ENCODE measurements at places on chromosomes 4 and X. TPM values are rescaled to one million over a fixed set of nuclear protein-coding genes. Genes with fewer than 3 reads are reported as not detected.

DNA sequence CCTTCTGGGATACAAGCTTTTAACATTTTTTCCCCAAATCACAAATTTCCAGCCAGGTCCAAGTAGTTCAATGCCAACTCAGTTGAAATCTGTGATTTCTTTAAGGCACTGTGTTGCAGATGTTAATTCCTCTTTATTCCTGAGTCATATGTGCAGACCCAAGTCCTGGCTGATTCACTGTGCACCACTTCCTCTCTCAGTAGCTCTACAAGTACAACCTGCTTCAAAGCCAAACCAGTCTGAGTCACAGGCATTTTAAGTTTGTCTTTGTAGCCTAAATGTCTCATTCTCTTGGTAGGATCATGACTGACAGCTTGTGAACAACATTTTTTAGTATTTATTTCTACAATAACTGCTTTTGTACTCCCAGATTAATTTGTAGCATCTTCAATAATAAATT, 165.6 kb upstream of the S100G start:
- H3K4me1 ChIP-seq, result no peaks in the 10 kb centered on the region
- no peaks in the 10 kb centered on the region for H3K36me3 ChIP-seq
- H3K27ac ChIP-seq, result no peak overlapping the region

- H3K4me1 ChIP-seq, result no peaks in the 10 kb centered on the region
- H3K27me3 ChIP-seq, result no peaks in the 10 kb centered on the region
- no peak for DNase-seq
- H3K4me3 ChIP-seq, result no peak overlapping the region
Observed at GRCh38 chr4:82479562-82479961, 49.2 kb downstream of the ENOPH1 start.

DNA sequence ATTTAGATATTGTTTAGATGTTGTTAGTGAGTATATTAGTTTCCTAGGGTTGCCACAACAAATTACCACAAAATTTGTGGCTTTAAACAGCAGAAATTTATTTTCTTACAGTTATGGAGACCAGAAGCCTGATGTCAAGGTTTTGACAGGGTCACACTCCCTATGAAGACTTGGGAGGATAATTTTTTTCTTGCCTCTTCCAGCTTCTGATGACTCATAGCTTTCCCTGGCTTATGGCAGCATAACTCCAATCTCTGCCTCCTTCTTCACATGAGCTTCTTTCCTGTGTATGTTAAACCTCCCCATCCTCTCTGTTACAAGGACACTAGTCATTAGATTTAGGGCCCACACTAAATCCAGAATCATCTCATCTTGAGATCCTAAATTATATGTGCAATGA, 20.9 kb upstream of the RAB40A start:
- H3K27me3 ChIP-seq, result no peaks in the 10 kb centered on the region
- no peak for DNase-seq
- H3K27ac ChIP-seq, result no peak overlapping the region
- no peak overlapping the region for H3K4me3 ChIP-seq
- H3K4me1 ChIP-seq, result no peaks in the 10 kb centered on the region
- no peaks in the 10 kb centered on the region for H3K36me3 ChIP-seq

GRCh38 chr4:4677556-4678522, 136.0 kb upstream of the STX18 start:
- no peaks in the 10 kb centered on the region for H3K27me3 ChIP-seq
- DNase-seq, result no peak
- no peaks in the 10 kb centered on the region for H3K4me1 ChIP-seq
- no peak overlapping the region for H3K27ac ChIP-seq

DNA sequence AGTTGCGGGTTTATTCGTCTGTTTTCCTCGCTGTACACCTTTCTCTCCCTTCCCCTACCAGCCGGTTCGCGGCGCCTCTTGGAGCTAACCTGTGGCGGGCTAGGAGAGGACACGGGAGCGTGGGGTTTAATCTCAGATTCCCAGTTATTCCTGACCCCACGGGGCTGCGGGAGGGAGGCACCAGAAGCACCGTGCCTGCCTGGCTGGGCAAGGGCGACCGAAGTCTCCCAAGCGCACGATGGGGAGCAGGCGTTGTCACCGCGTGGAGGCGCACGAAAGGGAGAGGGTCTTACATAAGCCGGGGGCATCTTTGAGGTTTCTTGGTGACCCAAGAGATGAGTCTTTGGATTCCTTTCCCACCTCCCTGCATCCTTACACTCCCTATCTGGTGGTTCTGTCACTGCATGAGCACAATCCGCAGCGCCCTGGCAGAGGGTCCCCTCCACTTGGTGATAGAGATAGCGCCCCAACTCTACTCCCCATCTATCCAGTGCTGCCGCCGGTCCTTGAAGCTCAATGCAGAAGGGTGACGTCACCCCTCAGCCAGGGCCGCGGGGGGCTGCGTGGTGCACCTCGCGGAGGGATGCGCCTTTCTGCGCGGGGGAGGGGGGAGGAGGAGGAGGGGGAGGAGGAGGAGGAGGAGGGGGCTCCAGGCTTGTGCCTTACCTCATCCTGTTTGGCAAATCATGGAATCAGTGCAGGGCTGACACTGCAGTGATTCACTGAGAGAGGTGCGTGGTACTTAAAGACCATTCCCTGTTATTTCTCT, 793 bp downstream of the TSPAN7 start:
- peak overlapping the region; percentile 53 for H3K4me3 ChIP-seq
- no peaks in the 10 kb centered on the region for H3K4me1 ChIP-seq
- H3K36me3 ChIP-seq, result no peaks in the 10 kb centered on the region
- no peaks in the 10 kb centered on the region for H3K27me3 ChIP-seq

GRCh38 chr4:8545439-8545765, 34.8 kb upstream of the GPR78 start:
- no peaks in the 10 kb centered on the region for H3K27me3 ChIP-seq
- H3K4me3 ChIP-seq, result no peak overlapping the region
- no peak for DNase-seq
- H3K27ac ChIP-seq, result no peak overlapping the region
- H3K36me3 ChIP-seq, result no peaks in the 10 kb centered on the region

MAGEB1 gene
- not detected for total RNA-seq

- DNase-seq, result no peak
- no peaks in the 10 kb centered on the region for H3K4me1 ChIP-seq
- H3K27me3 ChIP-seq, result no peaks in the 10 kb centered on the region
- no peak overlapping the region for H3K27ac ChIP-seq
Observed at GRCh38 chr4:183241322-183241640, 78.8 kb downstream of the CLDN22 start.

DNA sequence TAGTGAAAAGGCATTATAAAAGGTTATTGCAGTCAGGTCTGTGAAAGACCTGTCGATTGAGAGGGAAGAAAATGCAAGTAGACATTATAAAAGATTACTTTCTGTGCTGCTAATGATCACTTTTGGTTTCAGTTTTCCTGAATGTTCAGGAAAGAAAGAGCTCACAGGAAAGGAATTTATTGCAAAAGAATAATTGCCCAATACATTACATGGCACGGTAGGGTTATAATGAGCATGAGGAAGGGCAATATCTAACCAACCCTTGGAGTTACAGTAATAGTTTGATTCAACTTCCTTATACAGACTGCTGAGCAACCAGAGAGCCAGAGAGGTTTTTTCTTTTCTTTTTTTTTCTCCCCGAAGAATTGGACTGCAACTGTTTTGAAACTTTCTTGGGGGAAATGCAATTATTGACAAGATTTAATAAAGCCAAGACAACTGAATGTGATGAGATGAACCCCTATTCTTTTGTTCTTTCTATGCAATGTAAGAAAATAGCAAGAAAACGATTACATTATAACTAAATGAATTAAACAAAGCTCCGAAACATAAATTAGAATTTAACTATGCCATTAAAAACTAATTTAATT, 247.0 kb downstream of the C4orf33 start:
- H3K4me1 ChIP-seq, result no peaks in the 10 kb centered on the region
- H3K27me3 ChIP-seq, result no peaks in the 10 kb centered on the region
- H3K36me3 ChIP-seq, result no peaks in the 10 kb centered on the region
- no peak for DNase-seq

DNA sequence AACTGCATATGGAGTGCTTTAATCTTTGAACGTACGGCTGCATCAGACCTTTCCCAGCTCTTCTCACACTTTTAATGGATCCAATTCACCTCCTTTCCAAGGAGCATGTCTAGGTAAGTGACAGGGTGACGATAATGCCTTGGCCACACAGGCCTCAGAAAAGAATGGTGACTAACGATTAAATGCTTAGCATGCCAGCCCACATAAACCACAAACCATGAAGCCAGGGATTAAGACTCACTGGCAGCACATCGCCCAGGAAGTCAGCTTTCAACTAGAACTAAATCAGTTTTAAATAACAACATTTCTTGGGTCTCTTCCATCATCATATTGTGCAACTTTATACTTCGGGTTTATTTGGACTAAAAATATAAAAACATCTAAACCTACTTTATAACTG, 28.7 kb downstream of the INPP4B start:
- no peaks in the 10 kb centered on the region for H3K36me3 ChIP-seq
- H3K4me3 ChIP-seq, result no peak overlapping the region
- H3K27me3 ChIP-seq, result no peaks in the 10 kb centered on the region
- no peak for DNase-seq
- no peak overlapping the region for H3K27ac ChIP-seq

GRCh38 chr4:30535255-30535654, 184.9 kb upstream of the PCDH7 start:
- H3K27me3 ChIP-seq, result no peaks in the 10 kb centered on the region
- no peak for DNase-seq
- no peak overlapping the region for H3K4me3 ChIP-seq
- H3K27ac ChIP-seq, result no peak overlapping the region

CBR4 gene
- 47.7 TPM for total RNA-seq

DNA sequence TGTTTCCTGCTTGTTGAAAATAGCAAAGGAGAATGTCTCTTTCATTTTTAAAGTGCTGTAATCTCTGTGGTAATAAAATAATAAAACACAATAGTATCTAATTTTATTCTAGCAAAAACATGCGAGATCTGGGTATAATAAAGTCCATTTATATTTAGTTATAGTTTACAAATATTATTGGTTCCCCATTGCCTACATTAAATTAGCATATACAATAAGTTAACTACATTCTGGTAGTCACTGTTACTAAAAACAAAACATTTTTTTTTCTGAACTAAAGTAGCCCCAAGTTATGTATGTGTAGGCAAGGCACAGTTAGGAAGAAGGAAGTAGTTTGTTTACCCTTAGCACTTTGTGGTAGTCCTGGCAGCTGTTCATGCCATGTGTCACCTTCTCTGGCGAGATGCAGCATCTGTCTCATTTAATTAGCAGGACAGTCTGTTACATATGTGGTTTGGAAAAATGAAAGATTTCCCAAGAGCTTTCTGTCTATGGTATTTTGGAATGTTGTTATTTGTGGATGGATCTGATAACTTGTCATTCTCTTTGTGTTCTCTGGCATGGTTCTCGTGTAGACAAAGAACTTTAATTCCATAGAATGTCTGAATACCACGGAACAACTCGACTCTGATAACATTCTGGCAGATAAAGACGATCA, 231.3 kb upstream of the PITX2 start:
- no peak for DNase-seq
- no peaks in the 10 kb centered on the region for H3K36me3 ChIP-seq
- no peak overlapping the region for H3K4me3 ChIP-seq
- H3K27ac ChIP-seq, result no peak overlapping the region
- no peaks in the 10 kb centered on the region for H3K4me1 ChIP-seq
- no peaks in the 10 kb centered on the region for H3K27me3 ChIP-seq

AWAT2 gene
- not detected for total RNA-seq

WDR17 gene
- 7.8 TPM for total RNA-seq

GRCh38 chr4:123037804-123038203, 115.4 kb upstream of the NUDT6 start:
- no peaks in the 10 kb centered on the region for H3K36me3 ChIP-seq
- no peak for DNase-seq
- H3K27me3 ChIP-seq, result no peaks in the 10 kb centered on the region
- no peak overlapping the region for H3K4me3 ChIP-seq

DNA sequence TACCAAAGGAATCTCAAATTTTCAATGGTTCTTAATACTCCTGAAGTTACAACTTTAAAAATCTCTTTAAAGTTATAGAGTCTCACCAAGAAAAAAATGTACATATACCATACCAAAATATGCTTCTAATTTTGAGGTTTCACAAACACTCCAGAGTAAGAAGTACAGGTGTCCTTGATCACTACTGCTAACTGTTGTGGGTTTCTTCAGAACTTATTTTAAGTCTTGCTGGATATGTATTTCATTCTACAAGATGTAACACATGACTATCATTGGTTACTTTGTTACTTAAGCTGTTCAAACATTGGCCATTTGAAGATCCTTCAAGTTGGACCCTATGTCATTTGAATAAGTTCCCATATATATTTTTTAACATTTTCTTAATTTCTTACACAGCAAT, 808.0 kb downstream of the PCDH19 start:
- no peak overlapping the region for H3K4me3 ChIP-seq
- no peak for DNase-seq
- no peaks in the 10 kb centered on the region for H3K27me3 ChIP-seq

LUZP4 gene
- not detected for total RNA-seq

- H3K27ac ChIP-seq, result no peak overlapping the region
- no peak overlapping the region for H3K4me3 ChIP-seq
- H3K27me3 ChIP-seq, result no peaks in the 10 kb centered on the region
- DNase-seq, result no peak
- no peaks in the 10 kb centered on the region for H3K36me3 ChIP-seq
- H3K4me1 ChIP-seq, result no peaks in the 10 kb centered on the region
Observed at GRCh38 chrX:10989386-10989785, 121.7 kb upstream of the HCCS start.

- H3K4me3 ChIP-seq, result no peak overlapping the region
- H3K27ac ChIP-seq, result no peak overlapping the region
- H3K4me1 ChIP-seq, result no peaks in the 10 kb centered on the region
- H3K36me3 ChIP-seq, result no peaks in the 10 kb centered on the region
Observed at GRCh38 chr4:40180356-40180755, 16.5 kb upstream of the RHOH start.

DNA sequence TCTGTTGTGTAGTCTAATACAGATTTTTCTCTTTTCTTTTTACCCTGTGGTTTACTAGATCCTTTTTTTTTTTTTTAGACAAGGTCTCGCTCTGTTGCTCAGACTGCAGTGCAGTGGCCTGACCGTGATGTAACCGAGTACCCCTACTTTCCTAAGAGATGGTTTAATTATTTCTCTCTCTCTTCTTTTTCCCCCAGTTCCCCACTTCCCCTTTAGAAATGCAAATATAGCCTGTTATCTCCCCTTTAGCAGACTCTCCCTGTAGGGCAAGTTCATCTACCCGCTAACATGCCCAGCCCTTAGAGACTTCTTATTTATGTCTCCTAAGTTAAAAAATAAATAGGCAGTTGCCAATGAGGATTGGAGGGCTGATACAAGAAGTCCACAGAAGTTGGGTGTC, 4.5 kb downstream of the SNX25 start:
- DNase-seq, result no peak
- H3K27ac ChIP-seq, result no peak overlapping the region
- H3K27me3 ChIP-seq, result no peaks in the 10 kb centered on the region
- no peaks in the 10 kb centered on the region for H3K36me3 ChIP-seq
- H3K4me3 ChIP-seq, result no peak overlapping the region

DNA sequence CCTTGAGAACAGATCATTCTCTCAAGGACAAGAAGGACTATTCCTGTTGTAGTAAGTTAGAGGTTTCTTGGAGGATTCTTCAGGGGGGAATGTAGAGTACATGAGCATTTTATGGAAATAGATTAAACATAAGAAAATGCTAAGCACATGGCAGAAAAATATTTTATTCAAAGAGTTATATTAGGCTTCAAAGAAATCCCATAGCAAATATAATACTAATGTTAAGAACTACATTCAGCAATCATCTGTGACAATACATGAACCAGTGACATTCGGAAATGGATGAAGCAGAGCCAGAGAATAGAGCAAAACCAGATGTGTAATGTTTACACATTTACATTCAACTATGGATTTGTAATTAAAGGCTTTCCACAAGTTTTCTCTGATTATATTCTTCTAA, 288.6 kb downstream of the NAF1 start:
- H3K4me3 ChIP-seq, result no peak overlapping the region
- H3K27me3 ChIP-seq, result no peaks in the 10 kb centered on the region
- DNase-seq, result no peak
- H3K36me3 ChIP-seq, result no peaks in the 10 kb centered on the region
- H3K4me1 ChIP-seq, result no peaks in the 10 kb centered on the region
- no peak overlapping the region for H3K27ac ChIP-seq
